Stimulated activated CD8-positive, alpha-beta memory T cell treated with anti-CD3 and anti-CD28 coated beads, Interleukin-7, amount 100 ng/mL, for 1 hour (primary cell): ENCODE measurements at places on chromosomes 6 and 20.

GRCh38 chr6:551405-551804, 105.5 kb downstream of the HUS1B start:
- DNase-seq: no peak

DNA sequence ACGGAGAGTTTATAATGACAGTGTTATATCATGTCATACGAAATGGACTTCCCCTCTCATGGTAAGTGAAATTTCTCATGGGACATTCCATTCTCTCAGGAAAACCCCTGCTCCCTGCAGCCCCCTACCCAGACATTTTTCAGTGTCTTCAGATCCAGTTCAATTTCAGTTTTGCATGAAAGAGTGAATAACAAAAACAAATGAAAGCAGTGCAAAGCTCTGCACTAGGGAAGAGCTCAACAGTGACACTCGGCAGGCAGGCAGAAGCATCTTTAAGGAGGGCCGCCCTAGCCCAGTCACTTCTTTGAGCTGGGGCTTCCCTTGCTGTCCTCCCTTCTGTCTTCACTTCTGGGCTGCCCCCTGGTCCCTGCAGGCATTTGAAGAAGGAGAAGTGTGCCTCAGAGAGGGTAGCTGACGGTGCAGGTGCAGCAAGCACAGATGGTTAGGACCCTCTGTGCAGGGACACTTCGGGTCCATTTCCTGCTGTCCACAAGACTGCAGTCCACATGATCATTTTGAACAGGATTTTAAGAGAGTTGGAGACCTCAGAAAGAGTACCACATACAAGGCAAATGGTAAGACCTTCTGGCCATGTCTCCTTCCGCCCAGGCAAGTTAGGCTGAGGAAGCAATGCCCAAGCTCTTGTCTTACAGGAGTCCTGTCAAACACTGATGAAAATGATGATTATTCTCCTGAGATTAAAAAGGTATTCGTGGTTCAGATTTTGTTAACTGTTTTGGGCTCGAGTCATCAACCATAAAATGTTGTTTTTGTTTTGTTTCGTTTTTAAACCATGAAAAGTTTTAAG, 5.4 kb upstream of the DUSP22 start:
- no peak for DNase-seq

DNA sequence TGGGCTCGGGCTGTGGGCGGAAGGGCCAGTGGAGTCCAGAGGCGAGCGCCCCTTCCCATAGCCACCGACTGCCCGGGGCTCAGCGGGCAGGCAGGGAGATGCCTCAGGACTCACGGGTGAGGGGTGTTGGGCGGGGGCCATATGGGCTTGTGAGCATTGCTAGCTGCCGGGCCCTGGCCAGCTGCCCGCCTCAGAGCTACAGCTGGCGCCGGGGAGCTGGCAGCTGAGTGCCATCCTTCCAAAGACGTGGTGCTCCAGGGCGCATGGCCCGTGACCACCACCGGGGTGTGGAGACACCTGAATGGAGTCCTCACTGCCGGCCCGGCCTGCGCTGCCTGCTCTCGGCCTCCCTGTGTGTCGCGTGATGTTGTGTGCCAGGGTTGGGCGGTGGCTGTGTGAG, 10.6 kb upstream of the RBBP8NL start:
- no peak for DNase-seq

GRCh38 chr6:30066082-30066481, 916 bp upstream of the PPP1R11 start:
- DNase-seq: no peak

GRCh38 chr6:107621229-107621937, 131.5 kb downstream of the SOBP start:
- DNase-seq: no peak
